ENCODE measurements at places on chromosomes 13 and 19.
A peak's percentile ranks its signal among the peaks of the same experiment; 100 is the strongest.

GRCh38 chr19:1042689-1043511, 3.0 kb downstream of the ABCA7 start:
- DNase-seq, result no peak

DNA sequence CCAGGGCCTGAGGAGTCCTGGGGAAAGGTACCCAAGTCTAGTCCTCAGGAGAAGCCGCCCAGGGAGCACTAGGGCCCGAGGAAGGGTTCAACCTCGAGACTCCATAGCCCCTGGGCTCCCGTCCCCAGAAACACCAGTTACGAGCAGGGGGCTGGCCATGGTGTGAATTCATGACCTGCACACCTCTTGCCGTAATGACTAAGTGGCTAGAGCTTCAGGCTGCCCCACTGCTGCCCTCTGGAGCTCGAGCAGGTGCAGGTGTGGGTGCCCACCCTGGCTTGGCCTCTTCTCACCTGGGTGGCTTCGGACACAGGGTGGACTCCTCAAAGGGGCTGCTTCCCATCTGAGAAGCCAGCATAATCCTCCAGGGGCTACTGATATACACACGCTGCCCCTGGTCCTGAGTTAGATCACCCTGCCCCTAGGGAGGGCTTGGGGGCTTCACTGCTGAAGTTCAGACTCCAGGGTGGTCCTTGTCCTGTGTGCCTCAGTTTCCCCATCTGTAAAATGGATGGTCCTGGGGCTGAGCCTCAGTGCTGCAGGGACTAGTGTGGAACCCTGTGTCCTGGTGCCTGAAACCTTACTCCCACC, 13.6 kb downstream of the SPC24 start:
- DNase-seq, result no peak

DNA sequence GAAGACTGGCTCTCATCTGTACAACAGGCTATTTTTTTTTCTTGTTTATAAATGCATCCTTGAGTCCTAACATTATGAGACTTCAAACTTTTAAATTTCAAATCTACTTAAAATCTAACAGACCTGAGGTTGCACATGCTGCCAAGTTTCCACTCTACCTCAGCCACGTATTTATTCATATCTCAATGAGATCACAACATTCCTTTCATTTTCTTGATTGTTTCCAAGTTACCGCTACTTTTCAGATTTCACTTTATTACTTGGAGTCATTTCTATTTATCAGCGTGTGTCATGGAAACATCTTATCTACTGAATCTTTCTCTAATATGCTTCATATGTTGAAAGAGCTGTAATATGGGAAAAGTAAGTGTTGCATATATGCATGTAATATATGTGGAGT, 1257.5 kb upstream of the ATXN8OS start:
- no peak for DNase-seq

GRCh38 chr19:1567116-1567847, 843 bp downstream of the MEX3D start:
- no peak for DNase-seq

- no peak for DNase-seq
Observed at GRCh38 chr19:55346725-55347441, 7.2 kb downstream of the KMT5C start.

DNA sequence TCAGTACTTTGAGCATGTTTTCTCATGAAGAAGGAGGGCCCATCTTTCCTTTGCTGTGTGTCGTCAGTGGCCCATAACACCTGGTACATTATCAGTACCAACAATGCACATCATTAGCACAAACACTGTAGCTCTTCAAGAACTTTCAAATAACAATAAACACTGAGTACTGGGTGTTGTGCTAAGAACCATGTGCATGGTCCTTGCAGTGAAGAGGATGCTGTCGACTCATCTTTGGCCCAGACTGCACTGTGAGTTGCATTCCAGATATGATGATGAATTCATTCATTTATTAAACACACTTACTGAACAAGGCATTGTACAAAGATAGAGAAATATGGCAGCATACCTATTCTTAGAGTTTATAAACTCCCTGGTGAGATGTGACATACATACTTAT, 55.8 kb downstream of the FLT3 start:
- DNase-seq, result no peak

GRCh38 chr13:50589651-50590054, 253.8 kb downstream of the DLEU7 start:
- DNase-seq, result peak; percentile 72

DNA sequence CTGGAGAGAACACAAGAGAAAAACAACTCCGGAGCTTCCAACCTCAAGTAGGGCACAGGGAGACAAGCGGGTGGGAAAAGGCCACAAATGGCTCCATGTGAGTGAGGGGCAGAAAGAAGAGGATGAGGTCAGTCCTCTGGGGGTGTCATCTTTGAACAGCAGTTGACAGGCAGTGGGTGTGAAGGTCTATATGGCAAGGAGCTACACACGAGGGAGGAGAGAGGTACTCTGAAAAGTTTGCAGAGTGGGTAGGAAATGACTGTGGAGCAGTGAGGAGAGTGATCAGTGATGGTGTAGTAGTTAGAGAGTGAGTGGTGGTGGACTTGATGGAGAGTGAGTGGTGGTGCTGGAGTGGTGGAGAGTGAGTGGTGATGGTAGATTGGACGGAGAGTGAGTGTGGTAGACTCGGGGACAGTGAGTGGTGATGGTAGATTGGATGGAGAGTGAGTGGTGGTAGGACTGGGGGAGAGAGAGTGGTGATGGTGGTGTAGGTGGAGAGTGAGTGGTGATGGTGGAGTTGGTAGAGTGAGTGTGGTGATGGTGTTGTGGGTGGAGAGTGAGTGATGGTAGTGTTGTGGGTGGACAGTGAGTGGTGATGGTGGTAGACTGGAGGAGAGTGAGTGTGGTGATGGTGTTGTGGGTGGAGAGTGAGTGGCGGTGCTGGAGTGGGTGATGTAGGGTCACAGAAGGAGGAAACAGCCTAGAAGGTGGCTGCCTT, 4.0 kb downstream of the TFDP1 start:
- no peak for DNase-seq

DNA sequence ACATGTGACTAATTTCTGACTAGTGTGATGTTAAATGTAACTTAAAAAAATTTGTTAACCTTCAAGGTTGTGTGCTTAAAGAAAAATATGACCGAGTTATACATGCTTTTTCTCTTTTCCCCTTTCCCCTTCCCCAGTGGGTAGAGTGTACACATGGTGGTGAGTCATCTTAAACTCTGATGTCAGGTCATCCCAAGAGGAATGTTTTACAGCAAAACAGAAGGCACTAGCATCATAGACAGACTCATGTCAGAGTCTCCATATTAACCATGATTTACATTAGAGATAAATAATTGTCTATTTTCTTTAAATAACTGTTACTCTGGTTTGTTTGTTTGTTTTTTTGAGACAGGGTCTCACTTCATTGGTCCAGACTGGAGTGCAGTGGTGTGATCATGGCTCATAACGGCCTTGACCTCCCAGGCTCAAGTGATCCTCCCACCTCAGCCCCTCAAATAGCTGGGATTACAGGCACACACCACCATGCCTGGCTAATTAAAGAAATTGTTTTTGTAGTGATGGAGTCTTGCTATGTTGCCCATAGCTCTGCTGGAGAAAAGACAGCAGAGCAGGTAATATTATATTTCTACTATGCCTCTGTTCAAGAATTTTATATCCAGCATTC, 160.4 kb upstream of the PCDH9 start:
- DNase-seq, result no peak

DNA sequence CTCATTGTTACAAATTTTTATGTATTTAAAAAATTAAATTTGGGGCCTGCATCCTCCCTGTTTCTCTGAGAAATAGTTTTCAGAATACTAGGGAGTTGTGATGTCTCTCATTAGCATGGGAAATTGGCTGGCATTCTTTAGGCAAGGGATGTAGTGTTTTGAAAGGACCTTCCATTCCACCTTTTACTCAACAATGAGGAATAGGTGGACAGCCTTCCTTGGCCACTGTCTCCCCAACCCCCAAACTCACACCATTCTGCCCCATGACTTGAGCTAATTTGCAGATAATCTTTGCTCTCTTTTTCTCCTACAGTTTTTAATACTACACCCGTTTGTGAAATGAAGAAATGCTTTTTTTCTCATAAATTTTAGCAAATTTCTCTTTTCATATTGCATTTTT, 244.6 kb upstream of the SPRY2 start:
- DNase-seq, result no peak

GRCh38 chr13:77036279-77036678, 9.3 kb upstream of the FBXL3 start:
- DNase-seq, result no peak

DNA sequence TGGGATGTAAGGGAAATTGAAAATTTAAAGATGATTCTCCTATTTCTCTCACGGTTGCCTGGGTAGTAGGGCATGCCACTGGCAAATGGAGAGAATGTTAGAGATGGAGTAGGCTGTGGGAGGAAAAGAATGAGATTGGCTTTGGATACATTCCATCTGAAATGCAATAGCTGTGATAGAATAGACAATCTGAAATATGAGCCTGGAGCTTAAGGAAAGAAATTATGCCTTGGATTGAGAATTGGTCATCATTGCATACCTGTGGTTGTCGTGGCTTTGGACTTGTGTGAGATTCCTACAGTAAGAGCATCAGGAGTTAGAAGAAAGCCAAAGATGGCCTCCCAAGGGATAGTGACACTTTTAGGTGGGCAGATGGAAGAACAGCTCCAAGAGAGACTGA, 305.1 kb upstream of the SLC10A2 start:
- no peak for DNase-seq

DNA sequence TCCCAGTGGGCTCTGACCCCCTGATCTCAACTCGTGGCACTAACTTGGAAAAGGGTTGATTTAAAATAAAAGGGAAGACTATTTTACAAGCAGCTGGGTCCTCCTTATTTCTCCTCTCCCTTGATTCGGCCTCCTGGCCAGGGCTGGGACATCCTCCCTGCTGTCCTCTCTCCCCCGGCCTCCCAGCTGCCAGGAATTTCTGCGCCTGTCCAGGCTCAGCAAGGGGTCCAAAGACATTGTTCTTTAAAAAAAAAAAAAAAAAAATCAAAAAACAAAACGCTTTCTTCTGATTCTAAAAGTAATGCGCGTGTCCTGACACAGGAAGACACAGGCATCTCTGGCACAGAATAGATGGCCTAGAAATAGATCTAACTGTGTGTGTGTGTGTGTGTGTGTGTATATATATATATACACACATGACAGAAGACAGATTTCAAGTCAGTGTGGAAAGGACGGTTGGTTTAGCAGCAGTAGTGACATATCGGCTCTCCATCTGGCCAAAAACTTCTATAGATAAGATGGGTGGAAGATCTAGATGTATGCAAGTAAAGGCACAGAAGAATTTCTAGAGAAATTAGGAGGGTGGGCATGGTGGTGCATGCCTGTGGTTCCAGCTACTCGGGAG, 12.3 kb upstream of the LENG8 start:
- DNase-seq, result no peak

GRCh38 chr19:10173527-10173926, 21.2 kb downstream of the DNMT1 start:
- no peak for DNase-seq

- peak; percentile 32 for DNase-seq
Observed at GRCh38 chr19:50720921-50721381, 1.3 kb upstream of the SHANK1 start.

DNA sequence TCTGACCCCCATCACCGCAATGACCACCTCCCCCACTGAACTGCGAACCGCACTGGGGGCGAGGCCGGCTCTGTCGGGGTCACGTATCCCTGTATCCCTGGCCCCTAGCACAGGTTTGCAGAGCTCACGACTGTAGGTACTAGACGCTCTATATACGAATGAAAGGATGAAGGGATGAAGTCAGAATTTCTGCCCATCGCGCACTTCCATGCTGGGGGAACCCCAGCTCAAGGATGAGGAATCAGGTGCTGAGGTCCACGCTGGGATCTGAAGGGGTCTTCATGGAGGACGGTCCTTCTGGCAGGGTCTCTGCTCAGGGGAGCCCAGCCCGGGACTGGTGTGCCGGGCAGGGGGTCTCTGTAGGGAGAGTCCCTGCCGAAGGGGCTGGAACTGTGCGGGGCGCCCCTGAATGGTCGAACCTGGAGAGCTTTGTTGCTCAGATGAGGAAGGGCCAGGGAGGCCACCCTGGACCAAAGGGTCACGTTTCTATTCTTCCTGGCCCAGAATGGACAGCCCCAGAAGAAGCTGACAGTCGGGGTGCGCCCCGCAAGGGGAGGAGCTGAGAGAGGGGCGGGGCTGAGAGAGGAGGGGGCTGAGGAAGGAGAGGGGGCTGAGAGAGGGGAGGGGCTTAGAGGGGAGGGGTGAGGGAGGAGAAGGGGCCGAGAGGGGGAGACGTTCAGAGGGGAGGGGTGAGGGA, 37.9 kb upstream of the SEMA6B start:
- no peak for DNase-seq

- no peak for DNase-seq
Observed at GRCh38 chr13:39249982-39250381, 211.7 kb downstream of the NHLRC3 start.

- no peak for DNase-seq
Observed at GRCh38 chr19:48896191-48896720, 2.3 kb downstream of the TULP2 start.

GRCh38 chr13:34258646-34259386, 440.9 kb downstream of the RFC3 start:
- DNase-seq, result no peak

- no peak for DNase-seq
Observed at GRCh38 chr13:73293913-73294523, 235.2 kb downstream of the KLF5 start.

GRCh38 chr13:46176756-46177155, 5.2 kb downstream of the LCP1 start:
- no peak for DNase-seq

DNA sequence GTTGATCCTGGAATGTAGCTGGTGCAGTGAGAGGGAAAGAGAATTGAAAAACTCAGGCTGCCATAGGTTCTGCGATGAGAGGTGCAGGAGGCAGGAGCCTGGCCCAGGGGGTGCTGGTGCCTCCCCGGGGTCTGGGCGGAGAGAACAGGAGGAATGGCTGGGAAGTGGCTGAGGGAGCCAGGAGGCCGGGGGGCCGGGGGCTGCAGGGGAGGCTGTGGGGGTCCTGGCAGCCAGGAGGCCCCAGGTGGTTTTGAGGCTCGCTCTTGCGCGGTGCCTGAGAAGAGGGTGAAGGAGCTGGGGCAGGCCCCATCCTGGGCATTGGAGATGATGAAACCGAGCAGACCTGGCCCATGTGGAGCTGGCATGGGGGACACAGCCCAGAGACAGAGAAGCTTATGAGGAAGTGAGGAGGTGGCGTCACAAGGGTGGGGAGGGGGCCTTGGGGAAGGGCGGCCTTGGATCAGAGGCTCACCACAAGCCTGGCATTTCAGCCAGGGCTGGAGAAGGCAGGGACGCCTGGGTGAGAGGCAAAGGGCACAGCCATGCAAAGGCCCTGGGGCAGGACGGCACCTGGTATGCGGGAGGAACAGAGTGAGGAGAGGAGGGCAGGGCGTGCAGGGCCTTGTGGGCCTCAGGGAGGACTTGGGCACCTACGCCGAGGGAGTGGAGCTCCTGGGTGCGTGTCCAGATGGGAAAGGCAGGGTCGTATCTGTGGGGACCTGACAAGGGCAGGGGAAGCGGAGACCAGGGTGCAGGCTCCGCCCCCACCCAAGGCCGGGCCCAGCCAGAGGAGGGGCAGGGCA, 1.3 kb upstream of the TEKTIP1 start:
- DNase-seq, result no peak

Data from AG09309 (cell line).